GM13976 (cell line): ENCODE measurements at places on chromosomes 5 and 9.

DNA sequence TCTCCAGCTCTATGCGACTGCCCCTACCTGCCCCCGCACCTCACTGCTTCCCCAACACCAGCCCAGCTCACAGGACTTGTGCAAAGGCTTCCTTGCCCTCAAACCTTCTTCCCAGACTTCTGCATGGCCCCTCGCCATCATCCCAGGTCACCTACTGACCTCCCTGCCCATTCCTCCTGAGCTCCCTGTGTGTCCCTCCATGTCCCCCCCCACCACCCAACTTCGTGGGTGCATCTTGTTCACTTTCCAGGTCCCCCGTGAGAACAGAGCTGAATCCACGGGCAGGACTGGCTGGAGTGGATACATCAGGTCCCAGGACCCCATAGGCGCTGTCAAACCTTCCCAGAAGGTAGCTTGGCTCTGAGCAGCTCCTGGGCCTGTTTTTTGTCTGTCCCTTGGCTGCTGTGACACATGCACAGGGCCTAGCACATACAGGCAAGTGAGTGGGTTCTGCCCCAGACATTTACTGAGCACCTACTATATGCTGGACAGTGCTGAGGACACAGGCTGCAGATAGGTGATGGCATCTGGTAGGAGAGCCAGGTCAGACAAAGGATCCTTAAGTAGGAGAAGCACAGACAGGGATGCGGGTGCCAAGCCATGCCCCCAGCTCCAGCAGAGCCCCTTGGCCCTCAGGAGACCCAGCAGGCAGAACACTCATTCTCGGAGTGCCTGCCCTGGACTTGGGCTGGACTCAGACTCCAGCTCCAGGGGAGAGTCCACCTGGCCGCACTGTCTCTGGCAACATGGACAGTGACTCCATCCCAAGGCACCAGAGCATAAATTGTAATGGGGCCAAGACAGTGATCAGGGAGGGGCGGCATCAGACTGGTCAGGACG, 15.0 kb downstream of the NINJ1 start:
- DNase-seq: no peak

GRCh38 chr9:85302938-85303756, 438.6 kb downstream of the AGTPBP1 start:
- no peak for DNase-seq

DNA sequence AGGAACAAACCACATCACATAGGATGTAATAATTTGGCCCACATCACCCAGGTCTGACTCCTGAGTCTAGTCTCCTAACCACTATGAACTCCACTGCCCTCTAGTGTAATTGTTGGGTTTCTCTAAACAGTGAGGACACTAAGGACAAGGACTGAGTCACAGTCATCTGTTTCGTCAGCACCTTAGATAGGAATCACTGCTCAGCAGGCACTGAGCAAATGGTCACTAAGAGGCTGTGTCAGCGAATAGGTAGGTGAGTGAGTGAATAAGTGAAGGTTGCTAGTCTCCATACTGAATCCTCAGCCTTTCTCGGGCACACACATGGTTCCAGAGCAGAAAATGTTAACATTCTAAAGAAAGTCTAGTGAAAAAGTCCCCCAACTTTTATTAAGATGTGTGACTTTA, 278.6 kb downstream of the SPOCK1 start:
- DNase-seq: peak; percentile 26

GRCh38 chr9:114431770-114432169, 44.0 kb upstream of the AKNA start:
- DNase-seq: no peak

GRCh38 chr9:124000161-124000783, 11.3 kb upstream of the LHX2 start:
- DNase-seq: no peak

- no peak for DNase-seq
These were observed 736.9 kb downstream of the TLE1 start for GRCh38 chr9:80952363-80952922.

DNA sequence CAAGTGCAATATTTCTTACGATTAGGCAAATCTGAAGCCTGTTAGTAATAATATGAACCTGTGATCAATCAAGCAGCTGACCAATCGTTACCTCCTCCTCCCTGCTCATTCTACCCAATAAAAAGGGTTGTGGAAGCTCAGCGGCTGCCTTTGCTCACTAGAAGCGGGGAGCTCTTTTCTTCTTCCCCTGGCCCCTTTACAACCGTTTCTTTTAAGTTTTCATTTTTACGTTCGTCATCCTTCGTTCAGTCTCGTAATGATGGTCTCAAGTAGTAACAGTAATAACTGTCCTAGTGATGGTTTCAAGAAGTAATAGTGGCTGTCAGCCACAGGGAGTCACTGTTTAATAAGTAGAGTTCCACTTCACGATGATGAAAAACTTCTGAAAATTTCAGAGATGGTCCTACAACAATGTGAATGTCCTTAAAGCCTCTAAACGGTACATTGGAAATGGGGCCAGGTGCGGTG, 6.2 kb downstream of the UGT3A2 start:
- no peak for DNase-seq

DNA sequence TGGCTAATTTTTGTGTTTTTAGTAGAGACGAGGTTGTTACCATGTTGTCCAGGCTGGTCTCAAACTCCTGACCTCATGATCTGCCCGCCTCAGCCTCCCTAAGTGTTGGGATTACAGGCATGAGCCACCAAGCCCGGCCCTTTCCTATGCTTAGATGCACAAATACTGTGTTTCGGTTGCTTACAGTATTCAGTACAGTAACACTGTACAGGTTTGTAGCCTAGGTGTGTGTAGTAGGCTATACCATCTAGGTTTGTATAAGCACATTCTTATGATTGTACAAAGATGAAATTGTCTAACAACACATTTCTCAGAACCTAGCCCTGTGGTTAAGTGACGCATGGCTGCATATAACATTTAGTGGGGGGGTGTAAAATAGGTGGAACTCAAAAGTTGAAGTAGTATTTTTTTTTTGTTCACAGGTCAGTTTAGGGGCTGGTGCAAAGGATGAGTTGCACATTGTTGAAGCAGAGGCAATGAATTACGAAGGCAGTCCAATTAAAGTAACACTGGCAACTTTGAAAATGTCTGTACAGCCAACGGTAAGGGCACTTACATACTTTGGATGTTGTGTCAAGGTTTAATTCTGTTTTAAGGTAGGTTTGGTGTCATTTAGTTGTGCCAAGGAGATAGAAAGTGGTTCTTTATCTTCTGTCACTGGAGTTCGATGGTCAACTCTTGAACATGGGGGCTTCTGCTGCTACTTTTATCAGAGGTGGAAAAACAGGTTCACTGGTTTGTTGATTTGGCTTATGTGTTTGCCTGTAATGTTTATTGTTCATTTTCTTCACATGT, 3.4 kb downstream of the NPM1 start:
- no peak for DNase-seq

- no peak for DNase-seq
These were observed 11.6 kb upstream of the RETREG1 start for GRCh38 chr5:16628376-16628775.

GRCh38 chr9:130268521-130269211, 3.1 kb downstream of the HMCN2 start:
- DNase-seq: peak; percentile 37
